Ascending aorta (tissue), 2 donors: ENCODE measurements at places on chromosomes 2 and 18. TPM values are rescaled to one million over a fixed set of nuclear protein-coding genes. Genes with fewer than 3 reads are reported as not detected.

DNA sequence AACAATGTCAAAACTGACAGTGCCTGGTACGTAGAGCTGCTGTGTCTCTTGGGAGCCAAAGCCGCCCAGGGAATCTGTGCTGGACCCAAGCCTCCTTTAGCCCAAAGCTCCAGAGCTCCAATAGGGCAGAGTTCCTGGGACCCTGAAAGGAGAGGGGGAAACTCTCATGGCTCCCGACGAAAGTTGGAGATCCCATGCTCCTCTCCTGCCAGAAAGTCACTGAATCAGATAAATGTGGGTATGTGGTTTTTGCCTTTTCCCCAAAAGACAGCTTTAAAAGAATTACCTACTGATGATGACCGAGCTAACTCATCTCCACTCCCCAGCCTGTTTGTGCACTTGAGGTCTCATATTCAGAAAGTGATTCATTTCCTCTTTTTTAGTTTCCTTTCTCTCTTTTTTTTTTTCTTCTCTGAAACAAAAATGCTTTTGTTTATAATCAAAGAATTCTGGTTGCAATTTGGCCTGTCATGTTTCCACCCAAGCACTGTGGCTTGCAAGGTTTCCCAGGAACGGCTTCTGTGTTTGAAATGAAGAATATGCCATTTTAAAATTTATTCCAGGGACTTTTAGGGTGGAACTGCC, 14.1 kb upstream of the PMAIP1 start:
- DNase-seq = no peak

- DNase-seq = no peak
Measured at GRCh38 chr2:74864728-74865722, 31.1 kb downstream of the HK2 start.

DNA sequence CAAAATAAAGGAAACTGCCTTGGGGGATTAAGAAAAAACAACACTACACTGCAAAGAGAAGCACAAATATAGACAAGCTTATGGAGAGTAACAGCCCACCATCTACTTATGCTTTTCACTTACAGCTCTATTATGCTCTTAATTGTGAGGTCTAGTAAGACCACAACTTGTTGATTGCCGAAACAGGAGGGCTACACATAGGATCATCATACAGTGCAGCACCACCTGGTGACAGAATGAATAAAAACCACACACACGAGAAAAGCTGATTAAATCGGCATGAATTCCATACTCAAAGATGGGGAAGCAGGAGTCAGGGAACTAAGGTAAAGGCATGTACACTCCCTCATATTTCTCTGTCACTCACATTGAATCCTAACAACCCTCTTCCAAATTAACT, 259.2 kb downstream of the IKZF2 start:
- DNase-seq = no peak

DNA sequence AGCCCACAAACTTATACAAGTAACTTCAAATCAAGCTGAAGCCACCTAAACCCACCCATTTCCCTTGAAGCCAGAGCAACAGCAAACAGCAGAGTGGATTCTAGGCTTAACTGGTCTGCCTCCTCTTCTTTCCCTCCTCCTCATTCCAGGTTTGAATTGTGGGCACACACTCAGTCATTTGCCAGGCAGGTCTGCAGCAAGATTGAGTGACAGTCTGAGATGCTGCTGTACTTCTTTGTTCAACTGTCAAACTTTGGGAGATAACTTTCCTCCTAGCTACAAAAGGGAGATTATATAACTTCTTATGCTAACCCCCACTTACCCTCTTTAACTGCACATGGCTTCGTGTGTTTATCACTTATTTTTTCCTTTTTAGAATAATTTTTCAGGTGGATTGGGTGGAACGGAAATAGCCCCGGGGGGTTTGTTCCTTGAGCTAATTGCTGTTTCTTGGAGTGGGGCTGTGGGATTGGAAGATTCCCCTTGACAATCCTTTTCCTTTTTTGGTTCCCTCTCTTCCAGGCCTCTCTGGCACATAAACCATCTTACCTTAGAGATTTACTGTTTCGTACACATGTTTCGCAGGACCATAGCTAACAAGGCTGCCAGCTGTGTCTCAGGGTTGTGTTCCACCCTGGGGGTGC, 55.0 kb downstream of the RNF144A start:
- DNase-seq = no peak

MAB21L4 gene
- total RNA-seq = not detected

- DNase-seq = no peak
Measured at GRCh38 chr2:173822889-173823542, 142.2 kb downstream of the SP3 start.

GRCh38 chr2:175062787-175063585, 57.8 kb upstream of the CHN1 start:
- no peak for DNase-seq

GRCh38 chr2:130837811-130838565, 1.3 kb downstream of the ARHGEF4 start:
- no peak for DNase-seq

DNA sequence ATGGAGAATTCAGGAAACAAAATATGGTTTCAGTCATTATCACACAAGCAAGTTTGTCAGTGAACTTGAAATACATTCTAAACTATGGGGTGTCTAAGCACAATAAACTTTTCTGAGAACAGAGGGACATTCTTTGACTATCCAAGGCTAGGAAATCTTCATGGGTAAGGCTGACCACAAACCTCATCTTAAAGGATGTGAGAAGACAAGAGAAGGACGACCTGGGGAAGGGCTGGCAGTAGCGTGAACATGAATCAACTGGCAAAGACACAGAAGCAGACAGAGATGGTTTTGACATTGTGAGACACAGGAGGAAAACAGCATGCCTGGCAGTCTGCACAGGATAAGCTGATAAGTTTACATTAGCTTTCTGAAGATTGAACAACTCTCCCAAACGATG, 752.4 kb upstream of the SLC8A1 start:
- no peak for DNase-seq

GRCh38 chr2:198465970-198466369, 661.6 kb downstream of the PLCL1 start:
- no peak for DNase-seq

SCYGR4 gene
- total RNA-seq = not detected

GRCh38 chr2:197281421-197281820, 29.2 kb downstream of the ANKRD44 start:
- no peak for DNase-seq

DNA sequence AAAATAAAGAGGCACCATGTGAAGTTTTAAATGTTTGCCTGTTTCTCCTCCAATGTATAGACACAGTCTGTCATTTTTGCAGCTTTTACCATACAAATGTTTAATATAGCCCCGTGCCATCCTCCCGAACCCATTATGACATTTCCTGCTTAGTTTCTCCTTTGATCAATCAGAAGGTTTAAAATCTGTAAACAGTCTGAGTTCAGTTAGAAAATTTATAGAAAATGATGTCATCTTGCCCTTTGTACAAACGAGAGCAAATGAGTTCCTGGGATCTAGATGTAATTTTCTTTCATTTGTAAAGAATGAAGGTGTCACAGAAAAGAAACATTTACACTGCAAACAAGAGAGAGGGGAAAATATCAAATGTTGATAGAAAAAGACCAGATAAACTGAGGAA, 62.7 kb upstream of the NFU1 start:
- no peak for DNase-seq

CYTIP gene
- 5.5 TPM for total RNA-seq

GRCh38 chr2:136051001-136051724, 65.7 kb upstream of the DARS1 start:
- DNase-seq = no peak
